Cortex of kidney (tissue), 1 donor: ENCODE measurements at places on chromosomes 11 and 22.

DNA sequence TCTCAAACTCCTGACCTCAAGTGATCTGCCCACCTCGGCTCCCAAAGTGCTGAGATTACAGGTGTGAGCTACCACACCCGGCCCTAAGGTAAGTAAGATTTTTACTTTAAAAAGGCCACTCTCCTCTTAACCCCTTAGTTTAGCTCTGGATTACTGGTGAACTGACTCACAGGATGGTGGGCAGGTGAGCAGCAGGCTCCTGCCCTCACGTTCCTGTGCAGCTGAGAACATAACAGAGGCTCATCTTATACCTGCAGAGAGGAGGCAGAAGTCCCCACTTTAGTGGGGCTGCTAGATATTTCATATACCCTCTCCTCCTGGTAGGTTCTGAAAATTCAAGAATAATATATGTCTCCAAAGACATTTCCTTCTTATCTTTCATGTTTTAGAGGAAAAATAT lies 17.1 kb upstream of the SERPIND1 start:
- DNase-seq = no peak

DNA sequence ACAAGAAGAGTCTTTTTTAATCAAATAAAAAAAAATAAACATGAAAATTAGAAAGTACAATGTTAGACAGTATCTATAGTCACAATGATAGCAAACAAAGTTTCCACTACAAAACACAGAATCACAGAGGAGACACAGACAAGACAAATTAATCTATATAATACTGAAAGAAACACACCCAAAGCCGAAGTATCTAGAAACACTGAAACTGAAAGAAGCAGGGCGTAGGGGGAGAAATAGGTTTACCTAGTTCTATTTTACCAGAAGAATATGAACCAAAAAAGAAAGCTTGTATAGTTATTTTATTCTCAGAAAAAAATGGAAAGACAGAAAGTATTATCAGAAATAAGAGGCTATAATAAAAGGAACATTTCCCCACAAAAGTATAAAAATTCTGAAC lies 27.1 kb upstream of the NUP50 start:
- no peak for DNase-seq

- no peak for DNase-seq
These were observed 111.8 kb downstream of the OSBP2 start for GRCh38 chr22:30806391-30806861.

- DNase-seq = no peak
These were observed 5.6 kb downstream of the SLC29A2 start for GRCh38 chr11:66365711-66366619.

DNA sequence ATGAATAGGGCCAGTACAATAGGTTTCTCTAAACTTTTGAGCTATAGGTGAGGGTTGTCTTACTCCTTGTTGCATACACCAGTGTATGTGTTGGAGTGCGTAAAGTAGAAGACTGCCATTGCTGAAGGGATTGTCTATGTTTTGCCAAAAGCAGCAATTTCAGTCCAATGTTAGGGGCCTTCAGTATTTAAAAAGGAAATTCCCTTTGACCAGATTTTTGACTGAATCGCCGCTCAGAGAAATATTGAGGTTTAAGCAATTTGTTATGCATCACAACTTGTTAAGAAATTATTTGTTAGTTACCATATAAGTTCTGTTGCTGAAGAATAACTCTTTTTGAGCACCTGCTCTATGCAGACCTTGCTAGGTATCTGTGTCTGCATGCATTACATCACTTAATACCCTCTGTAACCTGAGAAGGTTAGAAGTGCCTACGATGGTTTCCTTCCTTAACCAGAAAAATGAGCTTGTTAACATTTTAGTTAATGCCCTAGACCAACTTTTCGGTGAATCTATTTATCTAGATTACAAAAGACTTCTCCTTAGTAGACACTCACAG lies 33.9 kb downstream of the MMP20 start:
- no peak for DNase-seq

GRCh38 chr11:82767123-82767522 lies 33.5 kb upstream of the FAM181B start:
- no peak for DNase-seq

DNA sequence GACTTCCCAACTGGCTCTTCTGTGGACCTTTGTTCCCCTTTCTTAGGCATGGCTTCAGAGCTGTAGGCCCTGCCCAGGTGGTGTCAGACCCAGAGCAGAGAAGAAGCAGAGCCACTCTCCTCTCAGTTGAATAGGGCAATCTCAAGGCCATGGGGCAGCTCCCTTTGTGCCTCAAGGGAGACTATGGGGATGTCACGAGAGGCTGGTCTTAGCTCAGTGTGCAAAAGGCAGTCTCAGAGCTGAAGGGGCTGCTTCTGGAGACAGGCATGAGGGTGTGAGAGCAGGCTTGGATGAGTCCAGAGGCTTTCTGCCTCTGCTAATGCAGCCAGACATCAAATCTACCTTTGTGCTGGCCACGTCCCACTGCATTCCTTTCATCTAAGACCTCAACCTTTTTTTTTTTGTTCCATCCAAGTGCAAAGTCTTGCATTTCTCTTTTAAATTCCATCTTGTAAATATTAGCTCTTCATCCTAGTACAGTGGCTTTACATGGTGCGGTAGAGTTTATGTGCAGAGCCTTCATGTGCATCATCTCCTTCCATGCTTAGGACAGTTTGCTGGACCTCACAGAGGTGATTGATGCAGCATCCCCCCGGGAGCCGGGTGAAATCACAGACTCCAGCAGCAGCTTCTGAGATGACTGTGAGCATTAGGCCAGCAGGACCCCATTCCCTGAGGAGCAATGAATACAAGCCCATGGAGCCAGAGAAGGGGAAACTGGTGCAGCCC lies 34.2 kb upstream of the FCHSD2 start:
- DNase-seq = no peak
